ENCODE measurements at places on chromosomes 2 and 18. TPM values are rescaled to one million over a fixed set of nuclear protein-coding genes. Genes with fewer than 3 reads are reported as not detected.
A peak's percentile ranks its signal among the peaks of the same experiment; 100 is the strongest.

- no peak overlapping the region for H3K27ac ChIP-seq
- DNase-seq, result peak; percentile 65
- H3K4me3 ChIP-seq, result no peak overlapping the region
- no peaks in the 10 kb centered on the region for H3K4me1 ChIP-seq
- H3K27me3 ChIP-seq, result no peaks in the 10 kb centered on the region
These were observed 246.3 kb upstream of the MYT1L start for GRCh38 chr2:2577407-2577831.

- no peak overlapping the region for H3K27ac ChIP-seq
- no peaks in the 10 kb centered on the region for H3K27me3 ChIP-seq
- H3K4me3 ChIP-seq, result no peak overlapping the region
- H3K4me1 ChIP-seq, result no peaks in the 10 kb centered on the region
- H3K36me3 ChIP-seq, result peaks cover 10% of the 10 kb centered on the region
These were observed 16.1 kb downstream of the NFATC1 start for GRCh38 chr18:79411614-79412526.

GRCh38 chr2:136085453-136086209 lies 32.3 kb downstream of the CXCR4 start:
- H3K27ac ChIP-seq, result no peak overlapping the region
- H3K4me1 ChIP-seq, result no peaks in the 10 kb centered on the region
- H3K4me3 ChIP-seq, result no peak overlapping the region
- H3K36me3 ChIP-seq, result no peaks in the 10 kb centered on the region
- no peak for DNase-seq
- no peaks in the 10 kb centered on the region for H3K27me3 ChIP-seq

DNA sequence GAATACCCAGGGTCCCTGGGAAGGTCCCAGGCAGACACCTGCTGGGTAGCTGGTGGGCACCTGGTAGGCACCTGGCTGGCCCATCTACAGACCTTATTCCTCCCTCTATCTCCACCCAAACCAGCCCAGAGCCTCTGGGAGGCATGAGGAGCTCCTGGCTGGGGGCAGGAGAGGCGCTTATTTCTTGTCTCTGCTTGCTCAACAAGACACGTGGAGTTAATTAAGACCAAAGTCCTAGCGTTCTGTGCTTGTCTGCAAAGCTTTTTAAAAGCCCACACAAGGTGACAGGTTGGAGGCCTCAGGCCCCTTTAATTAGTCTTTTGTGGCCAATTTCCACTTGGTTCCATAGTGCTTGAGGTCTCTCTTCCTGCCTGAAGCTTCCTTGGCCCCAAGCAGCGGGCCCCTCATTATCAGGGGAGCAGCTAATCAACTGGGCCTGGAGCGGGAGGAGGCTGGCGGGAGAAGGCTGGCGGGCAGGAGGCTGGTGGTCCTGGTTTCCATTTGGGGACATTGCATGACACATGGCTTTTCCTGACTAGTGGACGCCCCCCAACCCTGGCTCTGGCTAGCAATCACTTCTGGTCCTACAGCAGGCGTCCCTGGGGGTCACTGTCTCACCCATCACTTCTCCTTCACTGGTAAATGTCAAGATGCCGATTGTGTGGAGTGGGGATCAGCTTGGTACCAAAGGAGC lies 65.4 kb upstream of the HDAC4 start:
- H3K4me1 ChIP-seq, result no peaks in the 10 kb centered on the region
- DNase-seq, result no peak
- H3K27me3 ChIP-seq, result peaks cover 21% of the 10 kb centered on the region
- H3K36me3 ChIP-seq, result no peaks in the 10 kb centered on the region

DNA sequence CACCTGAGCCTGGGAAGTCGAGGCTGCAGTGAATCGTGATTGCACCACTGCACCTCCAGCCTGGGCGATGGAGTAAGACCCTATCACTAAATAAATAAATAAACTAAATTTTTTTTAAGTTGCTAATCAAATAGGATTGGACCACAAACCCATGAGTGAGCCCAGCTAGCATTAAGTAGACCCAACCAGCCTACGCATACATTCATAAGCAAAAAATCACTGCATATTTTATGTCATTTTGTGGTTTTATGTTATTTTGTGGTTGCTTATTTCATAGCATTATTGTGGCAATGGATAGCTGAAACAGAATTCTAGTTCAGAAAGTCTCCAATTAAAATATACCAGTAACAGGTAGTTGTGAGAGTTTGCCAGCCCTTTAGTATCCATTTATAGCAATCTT lies 29.1 kb upstream of the ZC3H15 start:
- no peak overlapping the region for H3K27ac ChIP-seq
- H3K36me3 ChIP-seq, result no peaks in the 10 kb centered on the region
- H3K4me1 ChIP-seq, result no peaks in the 10 kb centered on the region
- no peak overlapping the region for H3K4me3 ChIP-seq
- H3K27me3 ChIP-seq, result no peaks in the 10 kb centered on the region

GRCh38 chr2:160387558-160388262 lies 105.9 kb downstream of the RBMS1 start:
- H3K27me3 ChIP-seq, result no peaks in the 10 kb centered on the region
- H3K36me3 ChIP-seq, result no peaks in the 10 kb centered on the region
- DNase-seq, result peak; percentile 89
- H3K4me1 ChIP-seq, result peaks cover 93% of the 10 kb centered on the region
- H3K4me3 ChIP-seq, result no peak overlapping the region
- peak overlapping the region; percentile 88 for H3K27ac ChIP-seq

- no peaks in the 10 kb centered on the region for H3K27me3 ChIP-seq
These were observed 65.1 kb downstream of the USP40 start for GRCh38 chr2:233501198-233502076.

GRCh38 chr2:143258126-143258892 lies 129.1 kb downstream of the ARHGAP15 start:
- DNase-seq, result peak; percentile 13
- no peaks in the 10 kb centered on the region for H3K27me3 ChIP-seq
- H3K4me3 ChIP-seq, result no peak overlapping the region
- H3K36me3 ChIP-seq, result no peaks in the 10 kb centered on the region
- H3K27ac ChIP-seq, result no peak overlapping the region

DNA sequence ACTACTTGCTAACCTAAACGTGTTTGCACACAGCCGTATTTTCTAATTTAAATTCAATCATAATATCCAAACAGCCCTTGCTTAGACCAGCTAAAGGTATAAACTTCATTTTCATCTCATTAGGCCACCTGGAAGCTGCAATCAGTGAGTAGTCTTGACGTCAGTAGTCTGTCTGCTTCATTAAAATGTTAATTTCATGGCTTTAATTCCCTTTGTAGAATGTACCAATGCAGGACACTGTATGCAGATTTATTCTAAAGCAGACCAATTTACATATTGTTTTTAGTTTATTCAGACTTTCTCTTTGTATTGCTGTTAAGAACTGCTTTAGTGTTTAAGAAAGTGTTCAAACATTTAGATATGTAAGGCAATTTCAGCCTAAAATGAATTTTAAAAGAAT lies 158.2 kb downstream of the LCLAT1 start:
- H3K27ac ChIP-seq, result no peak overlapping the region
- H3K4me1 ChIP-seq, result no peaks in the 10 kb centered on the region
- H3K4me3 ChIP-seq, result no peak overlapping the region

GRCh38 chr2:25374411-25374810 lies 32.7 kb upstream of the DNMT3A start:
- H3K36me3 ChIP-seq, result no peaks in the 10 kb centered on the region
- H3K4me1 ChIP-seq, result peaks cover 23% of the 10 kb centered on the region
- no peak for DNase-seq
- H3K27ac ChIP-seq, result no peak overlapping the region
- H3K4me3 ChIP-seq, result no peak overlapping the region

GRCh38 chr18:10320791-10321190 lies 133.6 kb upstream of the APCDD1 start:
- H3K36me3 ChIP-seq, result no peaks in the 10 kb centered on the region
- no peak overlapping the region for H3K4me3 ChIP-seq
- DNase-seq, result no peak

- DNase-seq, result no peak
- peaks cover 53% of the 10 kb centered on the region for H3K36me3 ChIP-seq
- H3K4me1 ChIP-seq, result no peaks in the 10 kb centered on the region
- H3K4me3 ChIP-seq, result no peak overlapping the region
These were observed 200.7 kb downstream of the DIS3L2 start for GRCh38 chr2:232162187-232162586.

DIPK1C gene
- total RNA-seq, result not detected

SPIRE1 gene
- total RNA-seq, result 23.8 TPM

SERPINB3 gene
- total RNA-seq, result not detected

NGEF gene
- total RNA-seq, result 4.2 TPM

ERCC3 gene
- 54.0 TPM for total RNA-seq

DUSP19 gene
- total RNA-seq, result 19.6 TPM

ASAP2 gene
- total RNA-seq, result 32.1 TPM
